ENCODE measurements at places on chromosomes 3 and 15.

DNA sequence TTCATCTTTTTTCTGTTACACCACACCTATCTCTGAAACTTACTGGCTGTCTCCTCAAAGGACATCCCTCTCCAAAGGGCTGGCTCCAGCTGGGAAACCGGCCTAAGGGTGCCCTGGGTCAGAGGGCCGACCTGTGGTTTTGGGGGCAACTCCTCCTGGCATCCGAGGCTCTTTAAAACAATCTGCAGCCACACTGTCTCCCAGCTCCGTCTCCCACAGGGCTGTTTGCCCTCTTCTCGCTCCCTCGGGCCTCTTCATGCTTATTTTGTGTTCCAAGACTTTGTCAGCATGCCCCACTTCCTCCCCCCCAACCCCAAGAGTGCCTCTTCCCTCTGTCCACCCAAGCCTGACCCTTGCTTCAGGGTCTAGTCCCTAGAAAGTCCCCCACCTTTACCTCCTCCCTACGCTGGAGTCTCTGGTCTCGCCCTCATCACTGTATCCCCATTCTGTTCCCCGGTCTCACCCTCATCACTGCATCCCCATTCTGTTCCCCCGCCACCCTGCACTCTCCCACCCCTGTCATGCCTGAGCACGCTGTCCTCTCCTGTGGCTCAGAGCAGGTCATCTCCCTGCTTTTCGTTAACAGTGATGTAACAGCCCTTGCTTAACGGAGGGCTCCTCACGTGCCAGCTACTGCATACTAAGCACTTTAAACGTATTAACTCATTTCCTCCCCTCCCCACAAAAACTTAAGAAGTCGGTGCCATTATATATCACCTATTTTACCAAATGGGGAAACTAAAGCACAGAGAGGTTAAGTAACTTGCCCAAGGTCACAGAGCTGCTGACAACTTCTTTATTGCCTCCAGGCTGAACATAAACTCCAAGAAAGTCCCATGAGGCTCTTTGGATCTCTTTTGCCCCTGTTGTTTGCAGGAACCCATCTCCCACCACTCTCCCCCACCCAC, 1.1 kb upstream of the CSK start:
- no peak for DNase-seq

GRCh38 chr3:24513463-24513862, 18.8 kb upstream of the THRB start:
- DNase-seq = no peak

GRCh38 chr3:45477041-45477725, 88.8 kb downstream of the LARS2 start:
- DNase-seq = no peak

DNA sequence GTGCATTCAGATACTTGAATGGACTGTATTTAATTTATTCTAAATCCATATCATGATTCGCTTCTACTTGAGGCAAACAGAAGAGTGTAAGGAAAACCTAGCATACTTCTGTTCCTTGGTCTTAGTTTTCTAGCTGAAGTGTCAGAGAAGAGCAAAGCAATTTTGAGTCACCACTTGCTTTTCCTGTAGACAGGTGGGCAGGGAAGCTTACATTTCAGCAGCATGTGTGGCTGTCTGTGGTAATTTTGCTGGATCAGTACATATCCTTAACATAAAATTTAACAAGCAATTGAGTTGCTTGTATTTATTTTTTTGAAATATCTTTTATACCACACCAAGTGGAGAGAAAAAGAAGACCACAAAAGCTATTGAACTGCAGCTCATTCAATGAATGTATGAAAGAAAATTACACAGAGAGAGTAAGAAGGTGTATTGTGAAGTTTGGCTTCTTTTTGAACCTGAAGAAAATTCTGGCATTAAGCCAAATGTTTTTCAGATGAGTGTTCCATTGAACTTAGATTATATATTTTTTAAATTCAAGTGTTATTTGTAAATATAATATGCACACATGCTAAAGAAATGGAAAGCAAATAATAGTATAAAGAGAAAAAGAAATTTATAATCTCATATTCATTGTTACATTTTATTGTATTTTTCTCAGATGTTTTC, 747.6 kb downstream of the NAALADL2 start:
- DNase-seq = no peak

- no peak for DNase-seq
These were observed 267 bp upstream of the CFAP92 start for GRCh38 chr3:128994173-128994512.

DNA sequence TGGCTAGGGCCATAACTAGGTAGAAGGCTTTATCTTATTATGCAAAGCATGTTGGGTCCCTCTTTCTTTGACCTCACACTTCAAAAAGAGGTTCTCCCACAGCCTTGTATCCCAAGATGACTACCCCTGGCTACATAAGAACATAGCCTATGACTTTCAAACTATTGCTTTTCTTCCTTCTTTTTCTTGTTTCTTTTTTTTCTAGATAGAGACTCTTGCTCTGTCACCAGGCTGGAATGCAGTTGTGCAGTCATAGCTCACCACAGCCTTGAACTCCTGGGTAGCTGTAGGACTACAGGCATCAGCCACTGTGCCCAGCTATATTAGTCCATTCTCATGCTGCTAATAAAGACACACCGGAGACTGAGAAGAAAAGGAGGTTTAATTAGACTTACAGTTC, 47.2 kb downstream of the DIPK2A start:
- DNase-seq = no peak

DNA sequence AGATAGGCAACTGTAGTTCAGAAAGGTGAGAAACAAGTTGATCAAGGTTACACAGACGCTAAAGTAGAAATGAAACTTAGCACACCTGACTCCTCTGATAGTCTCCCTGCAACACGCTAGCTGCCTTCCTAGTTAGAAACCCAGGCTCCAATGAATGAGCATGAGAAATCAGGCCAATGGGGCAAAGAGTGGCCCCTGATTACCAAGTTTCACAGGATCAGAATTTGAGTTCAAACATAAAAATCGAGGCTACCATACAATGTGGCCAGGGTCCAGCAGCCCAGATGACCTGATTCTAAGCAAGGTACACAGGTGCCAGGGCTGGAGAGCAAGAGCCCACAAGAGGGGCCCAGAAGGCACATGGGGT, 7.7 kb downstream of the PLD1 start:
- DNase-seq = no peak

GRCh38 chr15:25181293-25182097, 226.7 kb downstream of the SNRPN start:
- no peak for DNase-seq

- DNase-seq = no peak
These were observed 177.8 kb downstream of the ATG7 start for GRCh38 chr3:11450015-11450414.

DNA sequence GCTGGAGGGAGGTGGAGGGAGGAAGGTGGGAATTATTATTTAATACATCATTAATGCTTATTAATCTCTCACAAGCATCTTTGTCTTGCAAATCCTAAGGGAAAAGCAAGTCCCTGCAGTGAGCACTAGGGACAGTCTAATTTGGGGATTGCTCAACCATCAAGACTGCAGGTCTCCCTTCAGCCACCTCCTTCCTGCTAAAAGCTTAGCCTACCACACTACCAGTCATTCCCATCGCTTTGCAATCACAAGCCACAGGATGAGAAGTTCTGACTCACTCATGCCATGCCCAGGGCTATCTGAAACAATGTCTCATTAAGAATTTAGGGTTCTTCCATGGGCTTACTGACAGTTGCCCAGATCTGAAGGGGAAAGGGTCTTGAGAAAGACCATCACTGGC, 51.0 kb upstream of the EIF1B start:
- no peak for DNase-seq

- no peak for DNase-seq
These were observed 78.3 kb downstream of the LRRK1 start for GRCh38 chr15:100997442-100997841.

GRCh38 chr3:58256061-58256460, 18.5 kb downstream of the ABHD6 start:
- DNase-seq = no peak

DNA sequence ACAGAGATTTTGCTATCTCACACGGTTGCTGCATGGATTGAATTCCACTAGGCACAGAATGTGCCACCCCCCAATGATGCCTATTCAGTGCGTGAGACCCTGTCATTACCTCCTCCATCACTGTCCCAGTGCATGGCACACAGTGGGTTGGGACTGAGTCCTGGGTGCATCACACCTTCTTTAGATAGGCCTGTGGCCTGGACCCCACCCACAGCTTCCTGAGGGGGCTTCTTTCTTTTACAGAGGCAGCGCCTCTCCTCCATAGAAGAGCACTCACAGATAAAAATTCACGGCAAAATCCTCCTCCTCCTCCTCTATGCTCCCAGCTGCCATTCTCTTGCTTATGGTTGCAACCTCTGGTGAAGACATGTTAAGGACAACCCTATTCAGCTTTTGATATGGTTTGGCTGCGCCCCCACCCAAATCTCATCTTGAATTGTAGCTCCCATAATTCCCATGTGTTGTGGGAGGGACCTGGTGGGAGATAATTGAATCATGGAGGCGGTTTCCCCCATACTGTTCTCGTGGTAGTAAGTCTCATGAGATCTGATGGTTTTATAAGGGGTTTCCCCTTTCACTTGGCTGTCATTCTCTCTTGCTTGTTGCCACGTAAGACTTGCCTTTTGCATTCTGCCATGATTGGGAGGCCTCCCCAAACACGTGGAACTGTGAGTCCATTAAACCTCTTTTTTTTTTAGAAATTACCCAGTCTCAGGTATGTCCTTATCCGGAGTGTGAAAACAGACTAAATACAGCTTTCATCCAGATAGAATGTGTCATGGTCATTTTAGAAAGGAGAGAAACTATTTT, 147.6 kb downstream of the KLF13 start:
- no peak for DNase-seq

GRCh38 chr3:193396451-193397244, 18.1 kb upstream of the ATP13A5 start:
- no peak for DNase-seq

GRCh38 chr15:90749754-90750153, 32.6 kb downstream of the BLM start:
- DNase-seq = no peak

- DNase-seq = peak; percentile 53
These were observed 87.3 kb downstream of the SMAD6 start for GRCh38 chr15:66789029-66790025.

- no peak for DNase-seq
These were observed 3.3 kb upstream of the CEP97 start for GRCh38 chr3:101720851-101721840.

GRCh38 chr3:13124631-13125030, 51.4 kb upstream of the IQSEC1 start:
- no peak for DNase-seq

- DNase-seq = no peak
These were observed 300.3 kb downstream of the ZBTB20 start for GRCh38 chr3:114846779-114847178.

- no peak for DNase-seq
These were observed 195.3 kb downstream of the ITPR1 start for GRCh38 chr3:4688411-4688810.

- DNase-seq = no peak
These were observed 488.8 kb upstream of the DPPA4 start for GRCh38 chr3:109825971-109826810.

GRCh38 chr15:41169781-41170180, 53.7 kb upstream of the INO80 start:
- no peak for DNase-seq

DNA sequence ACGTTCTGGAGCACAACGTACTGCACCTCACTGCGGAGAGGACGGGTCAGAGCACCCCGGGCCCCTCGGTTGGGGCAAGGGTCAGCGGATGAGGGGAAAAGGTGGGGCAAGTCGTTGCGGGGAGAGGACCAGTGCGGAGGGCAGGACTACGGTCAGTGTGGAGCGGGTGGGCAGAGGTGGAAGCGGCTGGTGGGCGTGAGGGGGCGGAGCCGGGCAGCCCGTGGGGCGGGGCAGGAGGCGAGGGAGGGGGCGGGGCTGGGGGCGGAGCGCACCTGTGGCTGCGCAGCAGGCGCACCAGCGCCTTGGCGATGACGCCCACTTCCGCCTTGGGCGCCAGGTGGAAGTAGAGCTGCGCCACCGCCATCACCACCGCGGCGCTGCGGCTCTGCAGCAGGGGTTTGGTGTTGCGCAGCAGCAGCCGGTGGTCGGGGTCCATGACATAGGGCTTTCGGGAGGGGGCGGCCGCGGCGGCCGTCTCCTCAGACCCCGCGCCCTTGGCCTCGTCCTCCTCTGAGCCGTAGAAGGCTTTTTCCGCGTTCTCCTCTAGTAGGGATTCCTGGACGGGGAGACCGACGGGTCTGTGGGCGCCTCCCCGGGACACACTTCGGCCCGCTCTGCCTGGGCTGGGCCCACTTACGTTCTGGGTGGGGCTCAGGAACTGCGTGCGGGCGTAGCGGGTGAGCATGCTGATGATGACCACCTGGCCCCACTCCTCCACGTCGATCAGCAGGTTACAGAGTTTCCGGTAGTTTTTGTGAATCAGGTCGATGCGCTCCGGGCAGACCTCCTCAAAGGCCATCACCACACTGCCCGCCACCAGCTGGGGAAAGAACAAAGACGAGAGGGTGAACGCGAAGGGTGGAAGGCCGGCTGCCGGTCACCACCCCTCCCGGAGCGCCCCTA, 29.2 kb downstream of the AP3B2 start:
- DNase-seq = no peak

DNA sequence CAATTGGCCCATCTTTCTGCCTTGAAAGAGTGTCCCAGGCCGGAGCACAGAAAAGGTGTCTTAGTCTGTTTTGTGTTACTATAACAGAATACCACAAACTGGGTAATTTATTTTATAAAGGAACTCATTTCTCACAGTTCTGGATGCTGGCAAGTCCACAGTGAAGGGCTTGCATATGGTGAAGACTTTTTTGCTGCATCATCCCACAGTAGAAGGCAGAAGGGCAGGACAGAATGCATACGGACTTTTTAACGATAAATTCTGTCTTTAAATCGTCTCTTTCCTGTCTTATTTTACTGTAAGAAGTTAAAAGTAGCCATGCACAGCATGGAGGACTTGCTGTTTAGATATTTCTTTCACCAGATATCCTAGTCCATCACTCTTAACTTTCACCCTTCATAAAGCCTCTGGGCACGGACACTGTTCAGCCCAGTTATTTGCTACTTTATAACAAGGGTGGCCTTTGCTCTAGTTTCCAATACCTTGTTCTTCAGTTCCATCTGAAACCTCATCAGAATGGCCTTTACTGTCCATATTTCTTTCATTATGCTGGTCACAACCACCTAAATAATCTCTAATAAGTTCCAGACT, 10.3 kb upstream of the EIF1B start:
- no peak for DNase-seq

DNA sequence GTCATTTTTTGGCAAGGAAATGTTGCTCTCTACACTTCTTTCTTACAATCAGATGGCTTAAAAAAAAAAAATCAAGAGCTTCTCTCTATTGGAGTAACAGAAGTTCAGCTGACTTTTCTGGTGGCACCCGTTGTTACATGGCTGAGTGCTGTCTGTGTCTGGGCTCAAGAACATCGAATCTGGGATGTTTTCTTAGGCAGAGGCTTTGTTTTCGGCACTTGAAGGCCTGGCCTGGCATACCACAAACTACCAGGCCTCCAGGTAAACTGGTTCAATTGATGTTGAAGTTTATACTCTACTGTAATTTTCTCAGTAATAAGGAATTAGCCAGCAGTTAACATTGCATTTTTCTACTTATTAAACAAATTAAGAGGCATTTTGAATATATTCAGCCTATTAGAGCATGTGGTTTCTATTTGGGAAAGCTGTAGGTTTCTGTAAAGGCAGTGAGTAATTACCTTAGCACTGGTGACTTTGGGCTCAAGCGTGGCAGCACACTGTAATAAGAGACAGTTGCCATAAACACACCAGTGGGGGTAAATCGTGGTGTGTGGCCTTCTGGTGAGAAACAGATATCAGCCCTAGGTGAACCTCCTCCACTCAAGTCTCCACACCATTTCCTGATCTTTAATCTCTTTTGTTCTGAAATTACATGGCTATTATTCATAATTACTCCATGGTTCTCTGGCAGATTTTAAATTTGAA, 544.7 kb downstream of the MECOM start:
- DNase-seq = no peak

- DNase-seq = no peak
These were observed 5.8 kb downstream of the RLBP1 start for GRCh38 chr15:89215627-89216026.
